ENCODE measurements at places on chromosomes 1 and 21.

DNA sequence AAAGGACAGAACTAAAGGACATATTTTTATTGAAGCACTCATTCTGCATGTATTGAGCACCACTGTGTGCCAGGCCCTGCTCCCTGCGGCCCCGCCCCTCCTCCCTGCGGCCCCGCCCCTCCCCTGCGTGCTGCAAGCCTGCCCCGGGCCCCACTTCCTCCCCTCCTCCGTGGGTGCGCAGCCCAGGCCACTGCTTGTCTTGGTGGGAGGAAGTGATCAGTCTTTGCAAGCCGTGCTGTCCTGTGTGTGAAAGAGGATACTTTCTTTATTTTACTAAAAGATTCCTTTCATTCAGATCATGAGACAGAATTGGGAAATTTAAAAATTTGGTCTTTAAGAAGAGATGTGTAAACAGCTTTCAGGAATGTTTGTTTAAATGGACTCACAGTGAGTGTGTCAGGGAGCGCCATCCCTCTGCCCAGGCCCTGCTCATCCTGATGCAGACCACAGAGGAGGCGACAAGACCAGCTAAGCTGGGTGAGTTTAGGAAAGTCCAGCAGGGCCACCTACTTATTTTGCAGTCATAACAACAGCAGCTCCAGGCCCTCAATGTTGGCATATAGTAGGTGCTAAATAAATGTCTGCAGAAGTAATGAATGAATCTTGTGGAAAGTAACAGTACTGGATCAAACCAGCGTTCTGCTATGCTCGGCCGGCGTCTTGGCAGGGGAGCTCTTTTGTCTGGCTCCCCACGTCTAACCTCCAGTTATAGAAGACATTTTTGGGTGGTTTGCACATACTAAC lies 88.3 kb upstream of the SELENON start:
- DNase-seq, result no peak

DNA sequence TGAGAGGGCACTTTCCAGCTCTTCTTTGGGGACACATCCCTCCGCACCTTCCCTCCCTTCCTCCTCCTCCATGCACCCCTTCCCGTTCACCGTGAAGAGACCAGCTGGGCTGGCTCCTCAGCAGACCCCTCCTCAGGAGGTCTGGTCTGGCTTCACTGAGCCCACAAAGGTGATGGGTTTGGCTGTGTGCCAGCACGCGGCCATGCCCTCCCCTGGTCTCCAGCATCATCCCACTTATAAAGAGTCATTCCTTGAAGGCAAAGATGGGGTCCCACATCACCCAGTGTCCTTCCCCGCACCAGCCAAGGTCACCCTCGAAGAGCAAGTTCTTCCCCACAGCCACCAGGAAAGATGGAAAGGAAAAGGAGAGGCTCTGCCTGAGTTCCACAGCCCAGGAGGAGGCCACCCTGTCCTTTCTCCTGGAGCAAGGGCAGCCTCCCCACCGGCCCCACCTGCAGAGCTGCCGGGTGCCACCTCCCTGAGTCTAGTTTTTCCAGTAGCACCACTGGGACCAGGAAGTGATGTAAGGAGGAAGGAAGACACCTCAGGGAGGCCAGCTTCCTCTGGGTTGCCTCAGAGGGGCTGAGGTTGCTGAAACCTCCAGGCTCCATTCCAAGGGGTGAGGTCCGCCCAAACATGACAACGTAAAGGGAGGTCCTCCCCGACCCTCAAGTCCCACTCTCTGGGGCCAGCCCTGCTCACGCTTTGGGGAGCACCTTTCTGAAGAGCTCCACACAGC lies 32.7 kb downstream of the RIPK4 start:
- no peak for DNase-seq

DNA sequence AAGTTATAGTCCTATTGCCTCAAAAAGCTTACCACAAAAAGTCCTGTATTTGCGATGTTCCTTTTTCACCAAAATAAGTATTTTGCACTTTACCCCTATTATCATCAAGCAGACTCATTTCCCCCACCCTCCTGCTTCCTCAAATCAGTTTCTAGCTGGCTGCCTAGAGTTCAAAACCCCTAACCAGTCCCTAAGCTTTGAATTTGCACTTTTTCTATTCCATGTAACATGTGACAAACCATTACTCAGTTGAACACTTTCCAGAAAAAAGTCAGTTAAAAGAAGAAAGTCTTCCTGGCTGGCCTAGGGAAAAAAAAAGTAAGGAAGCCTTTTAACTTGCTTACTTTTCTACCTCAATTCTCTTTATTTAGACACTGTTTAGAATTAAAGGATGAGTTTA lies 8.2 kb downstream of the CEP170 start:
- no peak for DNase-seq

GRCh38 chr1:51752073-51752948 lies 126.2 kb downstream of the NRDC start:
- no peak for DNase-seq

DNA sequence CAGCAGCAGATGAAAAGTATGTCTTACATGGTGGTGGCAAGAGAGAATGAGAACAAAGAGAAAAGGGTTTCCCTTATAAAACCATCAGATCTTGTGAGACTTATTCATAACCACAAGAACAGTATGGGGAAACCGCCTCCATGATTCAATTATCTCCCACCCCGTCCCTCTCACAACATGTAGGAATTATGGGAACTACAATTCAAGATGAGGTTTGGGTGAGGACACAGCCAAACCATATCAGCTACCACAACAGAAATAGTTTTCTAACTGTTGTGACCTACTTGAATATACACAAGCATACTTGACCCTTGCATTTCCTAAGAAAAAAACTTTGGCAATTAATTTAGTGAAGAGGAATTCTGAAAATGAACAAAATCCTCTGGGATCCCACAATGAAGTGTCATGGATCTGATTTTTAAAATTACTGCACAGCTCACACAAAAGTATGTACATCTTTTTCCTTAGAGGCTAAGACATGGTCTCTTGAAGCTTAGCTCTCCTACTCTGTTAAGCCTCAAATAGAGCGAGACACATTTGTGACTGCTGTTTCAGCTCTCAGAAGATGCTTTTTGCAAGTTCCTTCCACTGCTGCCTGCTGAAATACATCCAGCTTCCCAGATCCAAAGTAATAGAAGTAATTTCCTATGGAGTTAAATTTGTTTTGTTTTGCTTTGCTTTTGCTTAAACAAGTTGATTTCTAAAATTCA lies 265.8 kb downstream of the DPYD start:
- no peak for DNase-seq

- peak; percentile 15 for DNase-seq
Observed at GRCh38 chr1:173248247-173248940, 41.3 kb upstream of the TNFSF4 start.

DNA sequence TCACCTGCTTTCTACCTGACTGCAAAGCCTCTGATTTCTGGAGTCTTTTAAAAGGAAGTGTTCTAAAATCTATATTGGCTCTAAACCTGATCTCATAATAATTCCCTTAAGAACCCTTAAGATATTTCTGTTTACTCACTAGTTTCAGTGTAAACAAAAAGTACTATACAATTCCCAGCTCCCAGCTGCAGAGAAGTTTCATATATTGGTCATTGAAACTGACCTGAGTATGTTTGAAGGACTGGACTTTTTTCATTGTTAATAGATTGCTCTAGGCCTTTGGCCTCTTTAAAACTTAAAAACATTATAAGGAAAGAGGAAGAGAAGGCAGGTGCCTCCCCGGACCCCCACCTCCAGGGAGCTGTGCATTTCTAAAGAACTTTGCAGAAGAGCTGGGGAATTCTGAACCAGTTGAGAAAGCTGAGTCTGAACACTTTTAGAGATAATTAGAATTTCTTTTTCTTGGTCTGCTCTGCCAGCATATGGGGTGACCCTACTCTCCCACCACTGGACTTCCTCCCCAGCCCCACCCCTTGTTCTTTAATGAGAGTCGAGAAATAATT lies 23.7 kb downstream of the CLIC6 start:
- no peak for DNase-seq
